Activated CD8-positive, alpha-beta T cell treated with anti-CD3 and anti-CD28 coated beads for 36 hours (primary cell): ENCODE measurements at places on chromosomes 2 and 18. TPM values are rescaled to one million over a fixed set of nuclear protein-coding genes. Genes with fewer than 3 reads are reported as not detected.
A peak's percentile ranks its signal among the peaks of the same experiment; 100 is the strongest.

Gene SERPINB11
- total RNA-seq, result not detected

Gene CNGA3
- not detected for total RNA-seq

Gene GALNT3
- 1.9 TPM for total RNA-seq

- DNase-seq, result no peak
Observed at GRCh38 chr2:131646669-131647297, 119.1 kb downstream of the CCDC74A start.

- DNase-seq, result no peak
Observed at GRCh38 chr2:237199577-237199976, 113.9 kb downstream of the COPS8 start.

DNA sequence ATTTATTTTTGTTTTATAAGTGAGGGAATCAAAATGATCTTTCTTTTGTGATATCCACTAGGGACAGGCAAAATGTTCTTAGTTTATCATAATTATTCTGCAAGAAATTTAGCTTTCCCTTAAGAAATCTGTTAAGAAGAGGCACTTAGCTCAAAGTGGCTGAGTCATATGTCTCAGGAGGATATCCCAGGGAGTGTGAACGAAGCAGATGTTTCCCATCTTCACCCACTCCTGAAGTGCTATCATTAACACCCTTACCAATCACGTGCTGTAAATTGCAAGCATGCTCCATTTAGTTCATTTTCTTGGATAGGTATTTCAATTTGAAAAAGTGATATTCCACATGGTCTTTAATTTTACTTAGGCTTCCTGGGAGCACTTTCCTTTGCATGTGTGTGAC, 774.3 kb upstream of the TMEFF2 start:
- no peak for DNase-seq

DNA sequence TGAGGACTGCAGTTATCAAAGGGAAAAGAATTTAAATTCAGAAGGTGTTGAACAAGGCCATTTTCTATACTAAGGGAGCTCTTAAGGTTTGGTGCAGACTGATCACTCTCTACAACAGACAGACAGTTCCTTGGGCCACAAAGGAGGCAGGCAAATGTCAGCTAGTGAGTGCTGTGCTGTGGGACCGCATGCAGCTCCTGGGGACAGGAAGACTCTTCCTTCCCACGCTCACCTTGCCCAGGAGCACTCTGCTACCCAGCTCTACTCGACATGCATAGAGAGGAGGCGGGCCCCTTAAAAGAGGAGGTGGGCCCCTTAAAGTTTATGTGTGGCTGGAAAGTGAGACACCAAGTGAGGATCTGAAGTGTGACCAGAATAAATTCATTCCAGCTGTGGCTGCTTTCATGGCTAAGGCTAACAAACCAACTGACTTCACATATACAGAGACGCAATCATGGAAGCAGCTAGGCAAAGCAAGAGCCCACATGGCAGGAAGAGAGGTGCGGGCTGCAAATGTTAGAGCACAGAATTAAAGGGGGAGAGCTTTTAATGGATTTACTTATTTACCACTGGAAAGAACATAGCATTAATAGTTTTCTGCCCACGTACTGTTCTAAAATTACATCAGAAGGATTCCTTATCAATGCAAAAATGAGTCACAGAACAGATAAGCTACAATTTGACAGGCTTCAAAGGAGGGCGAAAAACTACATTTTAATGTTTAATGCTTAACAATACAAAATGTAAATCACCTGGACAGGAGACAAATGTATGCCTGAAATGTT, 101.4 kb upstream of the RNU4ATAC start:
- no peak for DNase-seq

DNA sequence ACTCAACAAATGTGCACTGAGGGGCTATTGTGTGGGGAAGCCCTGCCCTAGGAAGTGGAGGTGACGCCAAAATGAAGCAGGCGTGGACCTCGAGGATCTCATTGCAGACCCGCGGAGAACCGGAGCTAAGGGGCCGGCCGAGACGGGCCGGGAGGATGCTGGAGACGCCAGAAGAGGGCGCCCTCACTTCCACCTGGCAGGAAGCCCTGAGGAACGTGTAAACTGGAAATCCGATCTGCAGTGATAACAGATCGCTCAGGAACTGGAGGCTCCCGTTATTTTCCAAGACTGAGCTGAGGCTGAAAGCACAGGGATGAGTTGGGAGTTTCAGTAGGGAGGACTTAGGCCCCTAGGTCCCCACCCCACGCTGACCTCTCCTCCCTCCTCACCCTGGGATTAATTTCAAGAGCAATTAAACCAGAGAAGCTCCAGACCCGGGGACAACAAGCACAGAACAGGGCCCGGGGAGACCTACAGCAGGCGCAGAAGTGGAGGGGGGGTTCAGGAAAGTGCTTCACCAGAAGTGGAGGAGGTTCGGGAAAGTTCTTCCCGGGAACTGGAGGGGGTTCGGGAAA, 7.7 kb upstream of the COL6A3 start:
- DNase-seq, result peak; percentile 88

- DNase-seq, result no peak
Observed at GRCh38 chr18:22702806-22703205, 230.3 kb upstream of the RBBP8 start.

DNA sequence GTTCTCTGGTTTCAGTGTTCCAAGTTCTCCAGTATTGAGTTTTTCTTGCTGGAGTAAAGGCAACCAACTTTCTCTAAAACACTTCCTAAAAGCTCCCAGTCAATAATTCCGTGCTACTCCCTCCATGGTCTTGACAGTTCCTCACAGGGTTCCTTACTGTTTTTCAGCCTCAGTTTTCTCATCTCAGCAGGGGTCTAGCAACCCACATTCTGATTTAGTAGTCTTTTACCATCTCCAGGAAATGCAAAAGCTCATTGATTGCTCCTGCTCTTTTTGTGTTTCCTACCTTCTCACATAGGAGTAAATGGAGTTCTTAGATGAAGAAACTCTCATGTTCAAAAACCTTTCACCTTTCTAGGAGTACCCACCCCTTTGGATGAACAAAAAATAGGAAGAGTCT, 978.8 kb upstream of the POU3F3 start:
- DNase-seq, result no peak

- DNase-seq, result no peak
Observed at GRCh38 chr2:8545695-8546611, 135.9 kb upstream of the ID2 start.

GRCh38 chr2:112150447-112150846, 12.3 kb downstream of the FBLN7 start:
- no peak for DNase-seq

DNA sequence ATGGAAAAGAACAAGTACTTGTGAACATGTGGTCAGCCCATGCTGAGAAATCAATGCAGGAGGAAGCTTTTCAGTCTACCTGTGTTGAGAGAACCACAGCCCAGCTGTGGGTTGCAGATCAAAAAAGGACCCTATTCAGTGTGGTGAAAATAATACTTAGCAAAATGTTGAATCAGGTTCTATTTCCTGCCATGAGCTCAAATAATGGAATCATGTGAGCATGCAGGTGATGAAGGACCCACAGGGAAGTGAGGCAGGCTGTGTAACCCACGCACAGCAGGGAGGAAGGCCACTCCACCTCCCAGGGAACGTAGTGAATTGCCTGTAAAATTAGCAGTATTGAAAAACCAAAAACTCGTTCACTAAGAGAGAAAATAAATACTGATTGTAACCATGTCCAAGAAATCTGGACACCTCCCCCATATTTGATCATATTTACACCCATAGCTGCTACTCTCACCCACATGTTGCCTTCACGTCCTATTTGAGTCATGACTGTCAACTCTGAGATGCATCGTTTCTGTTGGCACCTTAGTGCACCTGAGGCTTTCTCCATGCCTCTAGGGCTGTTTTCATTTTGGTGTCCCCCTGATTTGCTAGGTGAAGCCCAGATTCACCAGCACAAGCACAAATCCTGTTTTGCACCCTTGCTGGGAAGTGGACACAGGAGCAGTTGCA, 20.5 kb upstream of the BCL2L11 start:
- peak; percentile 23 for DNase-seq

- DNase-seq, result no peak
Observed at GRCh38 chr2:133892352-133892913, 324.2 kb upstream of the NCKAP5 start.

DNA sequence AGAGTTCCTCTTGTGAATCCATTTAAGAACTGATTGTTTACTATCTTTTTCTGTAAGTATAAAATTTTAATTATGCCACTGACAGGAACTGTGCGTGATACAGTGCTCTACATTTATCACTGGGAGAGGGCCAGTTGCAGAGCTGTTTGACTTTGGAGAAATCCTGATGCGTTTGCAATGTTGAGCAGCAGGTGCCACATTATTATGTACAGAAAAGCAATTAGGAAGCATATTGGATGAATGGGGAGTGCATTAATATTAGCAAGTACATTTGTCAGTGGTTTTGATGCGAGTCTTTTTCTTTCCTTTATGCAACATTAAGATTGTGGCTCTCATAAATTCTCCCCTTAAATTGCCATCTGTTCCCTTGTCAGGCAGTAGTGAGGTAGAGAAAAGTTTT, 302.3 kb upstream of the FANCL start:
- DNase-seq, result no peak
